H9 (cell line): ENCODE measurements at places on chromosomes 12 and 14.

DNA sequence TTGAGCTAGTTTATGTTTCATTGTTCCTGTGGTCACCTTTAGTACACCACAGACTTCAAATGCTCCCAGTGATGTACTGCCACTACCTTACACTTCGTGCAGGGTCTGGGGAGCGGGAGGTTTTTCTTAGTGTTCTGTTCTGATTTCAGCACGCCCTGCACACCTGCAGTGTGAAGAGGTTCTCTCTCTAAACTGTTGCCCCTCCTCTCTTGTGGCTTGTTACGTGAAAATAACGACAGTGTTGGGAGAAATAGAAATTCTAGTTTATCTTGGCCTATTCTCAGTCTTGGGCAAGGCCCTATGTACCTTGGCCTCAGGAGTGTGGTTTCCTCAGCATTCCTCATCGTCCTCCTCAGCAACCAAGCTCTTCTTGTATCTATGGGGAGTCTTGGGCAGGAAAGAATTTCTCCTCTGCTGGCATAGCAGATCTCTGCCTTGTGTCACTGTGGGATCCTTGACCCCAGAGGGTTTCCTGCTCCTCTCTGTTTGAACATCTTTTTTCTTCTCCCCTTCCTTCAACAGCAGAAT lies 48.6 kb downstream of the EIF2S3B start:
- no peak for DNase-seq

- DNase-seq = no peak
These were observed 1.6 kb downstream of the ZFP36L1 start for GRCh38 chr14:68791078-68791901.

DNA sequence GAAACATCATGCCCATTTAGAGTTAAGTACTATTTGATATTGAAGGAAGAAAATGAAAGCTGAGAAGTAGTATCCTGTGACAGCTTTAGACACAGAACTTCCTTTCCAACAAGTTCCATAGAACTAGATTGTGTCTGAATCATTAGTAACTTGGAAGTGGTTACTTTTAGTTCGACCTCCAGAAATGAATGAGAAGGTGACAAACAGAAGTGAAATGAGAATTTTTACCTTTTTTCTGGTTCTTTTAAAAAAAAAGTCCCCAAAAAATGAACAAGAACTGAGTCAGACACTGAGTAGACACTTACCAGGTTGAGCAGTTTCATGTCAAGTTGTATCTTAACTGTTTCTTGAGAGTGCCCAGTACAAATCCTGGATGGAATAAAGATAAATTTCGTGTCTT lies 3.0 kb downstream of the ATP6V0A2 start:
- no peak for DNase-seq

- DNase-seq = no peak
These were observed 10.5 kb downstream of the PRPF40B start for GRCh38 chr12:49633703-49634345.

GRCh38 chr12:64064706-64065105 lies 157.4 kb downstream of the KICS2 start:
- DNase-seq = no peak

GRCh38 chr12:7009512-7009911 lies 8.8 kb downstream of the LPCAT3 start:
- DNase-seq = no peak

- no peak for DNase-seq
These were observed 72.1 kb downstream of the TMTC2 start for GRCh38 chr12:82758749-82759330.

GRCh38 chr12:94207849-94208621 lies 59.7 kb downstream of the PLXNC1 start:
- no peak for DNase-seq

DNA sequence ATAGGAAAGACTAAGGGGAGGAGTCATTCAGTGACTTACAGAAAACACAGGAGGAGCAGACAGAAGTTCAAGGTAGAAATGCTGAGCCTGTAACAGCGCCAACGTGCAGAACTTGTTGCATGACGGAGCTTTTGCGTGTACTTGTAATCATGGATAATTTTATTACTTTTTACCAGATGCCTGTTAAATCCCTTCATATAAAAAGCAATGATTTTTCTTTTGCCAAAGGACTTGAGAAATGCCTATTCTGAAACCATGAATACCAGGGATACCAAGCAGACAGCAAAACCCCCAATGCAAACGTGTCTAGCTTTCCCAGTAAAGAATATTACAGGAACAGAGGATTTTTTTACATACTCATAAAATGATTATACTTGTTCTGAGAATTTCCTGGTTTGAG lies 163.6 kb upstream of the GSC start:
- no peak for DNase-seq

- no peak for DNase-seq
These were observed 137.2 kb upstream of the MAP1LC3B2 start for GRCh38 chr12:116421785-116422538.

GRCh38 chr12:1205512-1206060 lies 214.6 kb downstream of the ERC1 start:
- no peak for DNase-seq

DNA sequence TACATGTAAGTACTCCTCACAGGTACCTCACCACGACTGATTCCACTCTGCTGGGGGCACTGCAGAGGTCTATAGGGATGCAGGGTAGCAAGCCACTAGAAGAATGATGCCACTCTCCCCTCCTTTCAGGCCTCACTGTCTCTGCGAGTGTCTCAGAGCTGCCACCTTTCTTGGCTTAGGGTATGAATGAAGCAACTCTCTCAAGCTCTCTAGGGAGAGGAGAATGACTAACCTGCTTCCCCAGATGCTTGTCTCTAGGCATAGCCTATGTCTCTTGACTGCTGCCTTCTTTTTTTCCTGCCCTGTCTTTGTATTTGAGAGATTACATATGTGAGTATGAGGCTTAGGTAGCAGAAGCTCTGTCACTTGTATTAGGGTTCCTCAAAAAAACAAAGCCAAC lies 566.5 kb upstream of the ATP2B1 start:
- DNase-seq = no peak

DNA sequence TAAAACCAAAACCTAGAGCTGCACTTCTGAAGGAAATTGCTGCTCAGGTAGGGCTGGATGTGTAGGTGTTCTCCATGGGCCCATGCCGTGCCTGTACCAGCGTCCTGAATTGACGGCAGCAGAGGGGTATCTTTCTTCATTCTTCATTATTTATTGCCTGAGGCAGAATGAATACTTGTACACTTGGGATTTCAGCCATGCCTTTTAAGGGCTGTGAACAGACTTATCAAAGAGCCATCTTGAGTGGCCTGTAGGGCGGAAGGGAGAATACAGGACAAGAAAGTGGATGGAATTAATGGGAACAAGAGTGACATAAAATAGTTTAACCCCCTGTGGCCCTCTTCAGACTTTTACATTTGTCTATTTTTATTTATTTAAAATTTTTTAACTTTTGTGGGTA lies 61.4 kb downstream of the RASSF3 start:
- no peak for DNase-seq

GRCh38 chr14:68337279-68337678 lies 455.6 kb downstream of the ZFP36L1 start:
- no peak for DNase-seq

DNA sequence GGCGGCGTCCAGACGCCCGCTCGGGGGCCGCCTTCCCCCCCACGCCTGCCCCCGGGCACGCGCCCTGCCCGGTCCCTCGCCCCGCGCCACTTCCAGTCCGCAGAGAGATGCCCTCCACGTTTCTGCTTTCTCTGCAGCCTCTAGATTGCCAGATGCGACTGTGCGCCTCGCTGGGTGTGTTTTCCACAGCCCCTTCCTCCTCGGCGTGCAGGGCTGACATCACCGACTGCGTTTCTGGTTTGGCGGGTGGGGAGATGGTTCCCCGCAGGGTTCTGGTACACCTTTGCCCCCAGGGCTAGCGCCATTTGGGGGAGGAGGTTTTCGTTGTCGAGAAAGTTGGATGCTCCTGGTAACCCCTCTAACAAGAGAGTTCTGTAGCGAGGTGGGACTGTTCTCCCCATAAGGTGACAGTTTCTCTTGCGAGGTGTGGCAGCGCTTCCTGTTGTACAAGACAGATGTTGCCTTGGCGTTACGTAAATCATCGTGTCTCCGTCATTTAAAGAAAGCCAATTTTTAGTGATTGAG lies 1.5 kb downstream of the CALM1 start:
- peak; percentile 43 for DNase-seq

- no peak for DNase-seq
These were observed 568.3 kb downstream of the TMEM121 start for GRCh38 chr14:106094654-106095189.

- DNase-seq = no peak
These were observed 203.7 kb downstream of the PTPRO start for GRCh38 chr12:15526033-15526432.

DNA sequence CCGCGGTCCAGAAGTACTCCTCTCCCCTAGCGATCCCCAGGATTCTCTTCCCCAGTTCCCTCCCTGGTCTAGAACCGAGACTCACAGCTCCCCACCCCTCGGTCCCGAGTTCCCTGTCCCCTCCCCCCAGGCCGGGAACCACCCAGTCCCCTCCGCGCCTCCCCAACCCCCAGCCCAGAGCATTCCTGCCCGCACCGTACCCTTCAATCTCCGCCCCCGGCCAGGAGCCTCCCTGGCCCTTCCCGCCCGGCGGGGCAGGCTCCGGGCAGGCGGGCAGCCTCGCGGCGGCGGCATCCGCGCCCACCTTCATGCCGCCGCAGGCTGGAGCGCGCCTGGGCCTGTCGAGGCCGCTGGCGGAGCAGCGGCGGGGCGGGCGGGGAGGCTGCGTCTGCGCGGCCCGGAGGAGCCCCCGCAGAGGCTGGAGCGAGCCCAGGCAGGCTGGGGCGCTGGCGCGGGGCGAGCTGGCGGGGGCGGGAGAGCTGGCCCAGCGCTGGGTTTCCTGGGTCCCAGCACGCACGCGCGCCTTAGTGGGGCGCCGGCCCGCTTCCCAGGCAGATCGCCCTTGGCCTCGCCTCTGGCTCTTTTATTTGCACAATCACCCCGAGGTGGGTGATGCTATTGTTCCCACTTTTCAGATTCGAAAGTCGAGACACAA lies 22.2 kb upstream of the GPR132 start:
- peak; percentile 40 for DNase-seq

DNA sequence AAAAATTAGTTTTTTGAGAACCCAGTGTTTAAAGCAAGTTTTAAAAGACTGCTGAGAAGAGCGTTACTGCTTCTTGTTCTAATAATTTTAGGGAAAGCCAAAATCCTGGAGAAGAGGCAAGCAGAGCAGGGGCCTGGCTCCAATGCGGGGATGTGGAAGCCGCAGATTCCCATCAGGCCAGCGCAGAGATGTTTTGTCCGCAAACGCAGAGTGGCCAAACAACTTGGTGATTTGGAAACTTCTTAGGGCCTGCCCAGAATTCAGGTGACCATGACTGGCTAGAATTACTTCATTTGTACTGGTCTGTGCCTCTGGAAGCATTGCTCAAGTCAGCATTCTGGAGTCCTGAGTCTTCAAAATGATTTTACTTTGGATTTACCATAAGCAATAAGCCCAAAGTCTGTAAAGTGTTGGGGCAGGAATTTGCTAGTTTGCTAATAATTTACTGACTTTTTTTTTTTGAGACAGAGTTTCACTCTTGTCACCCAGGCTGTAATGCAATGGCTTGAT lies 208.4 kb downstream of the PPM1H start:
- DNase-seq = no peak

- DNase-seq = no peak
These were observed 133.0 kb downstream of the PAWR start for GRCh38 chr12:79557690-79558315.
